ENCODE measurements at places on chromosomes 3 and 15. TPM values are rescaled to one million over a fixed set of nuclear protein-coding genes. Genes with fewer than 3 reads are reported as not detected.

CTDSPL gene
- total RNA-seq, result 5.3 TPM

DNA sequence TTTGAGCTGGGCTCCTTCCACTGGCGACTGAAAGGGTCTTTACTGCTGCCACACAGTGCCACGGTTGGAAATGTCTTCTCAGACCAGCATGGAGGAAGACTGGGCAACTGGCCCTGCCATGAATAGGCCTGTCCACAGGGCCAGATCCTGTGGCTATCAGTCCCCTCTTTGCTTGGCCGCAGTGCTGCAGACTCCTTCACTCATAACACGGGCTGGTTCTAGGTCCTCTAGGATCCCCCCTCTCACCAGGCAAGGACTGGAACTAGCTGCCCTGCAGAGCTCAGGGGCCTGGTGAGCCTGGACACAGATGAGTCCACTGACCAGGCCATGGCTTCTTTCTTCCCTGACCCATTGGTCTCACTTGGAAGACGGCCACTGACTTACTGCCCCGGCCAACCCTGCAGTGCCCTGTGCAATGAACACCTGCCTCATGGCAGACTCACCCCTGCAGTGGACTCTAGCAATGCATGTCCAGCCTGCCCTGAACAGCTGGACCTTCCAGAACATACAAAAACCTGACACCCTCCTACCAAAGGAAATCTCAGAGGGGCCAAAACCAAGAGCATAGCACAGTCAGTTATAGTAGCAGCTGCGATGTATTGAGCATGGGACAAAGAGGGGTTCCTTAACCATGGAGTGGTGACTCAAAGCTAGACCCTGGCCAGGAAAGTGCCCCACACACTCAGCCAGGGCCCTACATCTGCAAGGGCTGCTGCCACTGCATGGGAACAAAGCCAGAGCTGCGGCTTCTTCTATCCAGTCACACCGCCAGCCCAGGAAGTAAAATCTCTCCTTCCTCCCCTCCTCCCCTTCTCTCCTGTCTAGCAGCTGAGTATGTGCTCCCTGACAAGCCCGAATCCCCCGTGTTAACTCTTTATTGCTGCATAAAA is 72.1 kb upstream of the ITGA11 start:
- DNase-seq, result peak; percentile 22
- peaks cover 3% of the 10 kb centered on the region for H3K27me3 ChIP-seq
- peaks cover 6% of the 10 kb centered on the region for H3K4me1 ChIP-seq
- no peak overlapping the region for H3K4me3 ChIP-seq
- no peak overlapping the region for H3K27ac ChIP-seq

- peaks cover 43% of the 10 kb centered on the region for H3K27me3 ChIP-seq
- no peak overlapping the region for H3K4me3 ChIP-seq
- H3K27ac ChIP-seq, result no peak overlapping the region
- no peak for DNase-seq
Observed at GRCh38 chr15:29914511-29914926, 92.3 kb upstream of the TJP1 start.

GRCh38 chr15:39833515-39833981 is 50.9 kb upstream of the FSIP1 start:
- no peak overlapping the region for H3K27ac ChIP-seq
- no peaks in the 10 kb centered on the region for H3K4me1 ChIP-seq
- H3K36me3 ChIP-seq, result no peaks in the 10 kb centered on the region
- DNase-seq, result no peak
- H3K4me3 ChIP-seq, result no peak overlapping the region

TRNT1 gene
- total RNA-seq, result 58.2 TPM

DNA sequence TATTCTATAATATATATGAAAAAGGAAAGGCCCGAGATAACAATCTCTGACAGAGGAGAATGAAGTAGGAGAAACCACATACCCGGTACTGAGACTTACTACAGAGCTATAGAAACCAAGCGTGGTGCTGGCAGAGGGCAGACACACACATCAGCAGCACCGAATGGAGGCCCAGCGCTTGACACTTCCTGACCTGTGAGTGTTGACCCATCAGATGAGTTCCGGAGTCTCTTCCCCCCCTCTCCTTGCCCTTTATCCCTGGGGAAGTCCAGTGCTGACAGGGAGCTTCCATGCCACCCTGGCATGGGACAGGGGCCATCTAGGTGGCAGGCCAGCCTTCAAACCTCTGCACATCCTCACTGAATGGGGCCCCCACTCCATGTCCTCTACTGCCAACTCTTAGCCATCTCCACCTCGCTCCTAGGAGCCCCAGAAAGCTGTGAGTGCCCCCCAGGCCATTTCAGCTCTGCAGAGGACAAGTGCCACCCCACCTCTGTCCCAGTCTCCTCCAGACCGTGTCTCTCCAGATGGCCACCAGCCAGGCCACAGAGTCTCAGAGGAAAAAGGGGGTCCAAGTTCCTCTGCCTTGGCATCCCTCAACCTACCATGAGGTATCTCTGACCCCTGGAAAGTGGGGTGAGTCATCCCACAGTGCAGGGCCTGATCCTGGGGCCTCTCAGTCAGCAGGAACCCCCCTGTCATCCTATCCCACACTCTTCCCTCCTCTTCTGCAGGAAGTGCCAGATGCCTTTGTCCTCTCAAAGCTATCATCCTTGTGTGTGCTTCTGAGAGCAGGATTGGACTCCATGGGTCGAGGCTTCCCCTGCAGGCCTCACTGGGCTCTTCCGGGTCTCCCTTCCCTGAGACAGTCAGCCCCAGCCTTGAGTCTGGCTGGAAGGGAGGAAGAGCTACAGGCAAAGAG is 116.5 kb upstream of the ALDH1A3 start:
- H3K36me3 ChIP-seq, result no peaks in the 10 kb centered on the region
- no peak overlapping the region for H3K27ac ChIP-seq
- no peaks in the 10 kb centered on the region for H3K4me1 ChIP-seq
- H3K4me3 ChIP-seq, result no peak overlapping the region
- DNase-seq, result no peak
